Glutamatergic neuron (in vitro differentiated cells): ENCODE measurements at places on chromosomes 5 and 9. TPM values are rescaled to one million over a fixed set of nuclear protein-coding genes. Genes with fewer than 3 reads are reported as not detected.

GRCh38 chr5:79295029-79295428, 59.1 kb downstream of the JMY start:
- no peak for DNase-seq

DNA sequence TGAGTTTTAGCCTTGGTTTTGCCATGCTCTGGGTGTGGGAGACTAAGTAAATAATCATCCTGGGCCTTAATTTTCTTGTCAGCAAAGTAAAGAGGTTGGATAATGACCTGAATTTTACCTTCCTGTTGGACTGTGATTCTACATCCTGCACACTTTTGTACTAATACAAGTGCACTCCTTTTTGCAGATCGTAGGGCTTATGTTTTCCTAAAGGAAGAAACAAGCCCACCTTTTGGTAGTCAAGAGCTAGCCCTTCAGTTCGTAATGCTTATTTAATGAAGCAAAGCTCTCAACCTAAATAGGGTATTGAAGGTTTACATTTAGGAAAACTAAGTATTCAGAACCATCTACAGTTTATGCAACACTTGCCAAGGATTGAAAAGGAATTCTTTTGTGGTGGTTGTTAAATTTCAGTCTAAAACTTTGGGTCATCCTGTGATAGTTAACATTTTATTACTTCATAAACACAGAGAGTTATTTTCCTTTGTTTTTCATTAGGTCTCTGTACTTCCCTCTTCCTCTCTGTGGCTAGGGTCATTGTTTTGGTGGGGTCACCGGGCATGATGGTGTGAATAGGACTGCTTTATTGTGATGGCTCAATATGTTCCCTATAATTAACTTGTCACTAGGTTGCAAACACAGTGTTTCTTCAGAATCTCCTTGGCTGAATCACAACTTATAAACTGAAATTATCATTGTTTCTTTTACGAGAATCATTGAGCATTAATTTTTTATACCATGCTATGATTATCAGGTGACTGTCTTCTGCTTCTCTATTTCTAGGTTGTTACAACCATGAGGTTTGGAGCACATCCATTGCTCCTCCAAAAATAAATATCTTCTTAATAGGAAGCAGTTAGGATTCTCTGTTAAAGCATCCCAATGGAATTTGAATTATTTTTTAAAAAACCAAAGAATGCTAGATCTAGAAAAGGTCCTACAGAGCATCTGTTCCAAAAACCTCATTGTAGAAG, 28.5 kb downstream of the SPINK5 start:
- DNase-seq: no peak

DNA sequence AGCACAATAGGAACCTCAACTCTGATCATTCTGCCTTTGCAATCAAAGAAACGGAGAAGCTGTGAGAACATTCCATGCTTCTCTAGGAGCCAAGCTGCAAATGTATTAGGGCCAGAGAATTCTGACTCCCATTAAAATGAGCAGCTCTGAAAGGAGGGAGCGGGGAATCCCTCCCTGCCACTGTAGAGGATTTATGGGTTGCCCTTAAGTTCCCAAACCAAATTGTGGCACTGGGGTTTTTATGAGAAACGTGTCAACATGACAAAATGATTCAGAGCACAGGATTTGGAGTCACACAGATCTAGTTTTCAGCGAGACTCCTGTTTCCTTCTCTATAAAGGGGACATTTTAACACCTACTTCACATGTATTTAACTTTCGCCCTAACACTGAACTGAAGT, 1.8 kb downstream of the IL6ST start:
- no peak for DNase-seq

- no peak for DNase-seq
Measured at GRCh38 chr9:86546712-86547111, 192.5 kb upstream of the TUT7 start.

CMYA5 gene
- total RNA-seq: 0.74 TPM

ADAMTSL1 gene
- total RNA-seq: 0.91 TPM

DNA sequence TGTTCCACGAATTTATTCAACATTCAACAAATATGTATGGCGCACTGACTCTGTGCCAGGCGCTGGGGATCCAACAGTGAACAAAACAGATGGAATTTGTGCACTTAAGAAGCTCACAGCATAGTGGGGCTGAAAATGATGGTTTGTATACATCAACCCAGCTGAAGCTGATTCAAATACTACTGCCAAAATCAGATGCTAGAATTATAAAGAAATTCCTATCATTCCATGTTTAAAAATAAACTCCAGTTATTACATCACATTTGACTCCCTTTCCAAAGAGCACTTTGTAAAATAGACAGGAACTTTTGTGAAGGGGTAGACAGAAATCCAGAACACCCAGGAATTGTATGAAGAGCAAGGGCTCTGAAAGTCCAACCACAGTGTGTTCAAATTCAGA, 54.1 kb downstream of the ZNF608 start:
- DNase-seq: no peak

- DNase-seq: no peak
Measured at GRCh38 chr5:130115686-130116085, 211.4 kb downstream of the CHSY3 start.

- no peak for DNase-seq
Measured at GRCh38 chr9:10793306-10793705, 180.5 kb upstream of the PTPRD start.

GRCh38 chr5:146565764-146566367, 49.9 kb upstream of the GPR151 start:
- DNase-seq: peak; percentile 54

DNA sequence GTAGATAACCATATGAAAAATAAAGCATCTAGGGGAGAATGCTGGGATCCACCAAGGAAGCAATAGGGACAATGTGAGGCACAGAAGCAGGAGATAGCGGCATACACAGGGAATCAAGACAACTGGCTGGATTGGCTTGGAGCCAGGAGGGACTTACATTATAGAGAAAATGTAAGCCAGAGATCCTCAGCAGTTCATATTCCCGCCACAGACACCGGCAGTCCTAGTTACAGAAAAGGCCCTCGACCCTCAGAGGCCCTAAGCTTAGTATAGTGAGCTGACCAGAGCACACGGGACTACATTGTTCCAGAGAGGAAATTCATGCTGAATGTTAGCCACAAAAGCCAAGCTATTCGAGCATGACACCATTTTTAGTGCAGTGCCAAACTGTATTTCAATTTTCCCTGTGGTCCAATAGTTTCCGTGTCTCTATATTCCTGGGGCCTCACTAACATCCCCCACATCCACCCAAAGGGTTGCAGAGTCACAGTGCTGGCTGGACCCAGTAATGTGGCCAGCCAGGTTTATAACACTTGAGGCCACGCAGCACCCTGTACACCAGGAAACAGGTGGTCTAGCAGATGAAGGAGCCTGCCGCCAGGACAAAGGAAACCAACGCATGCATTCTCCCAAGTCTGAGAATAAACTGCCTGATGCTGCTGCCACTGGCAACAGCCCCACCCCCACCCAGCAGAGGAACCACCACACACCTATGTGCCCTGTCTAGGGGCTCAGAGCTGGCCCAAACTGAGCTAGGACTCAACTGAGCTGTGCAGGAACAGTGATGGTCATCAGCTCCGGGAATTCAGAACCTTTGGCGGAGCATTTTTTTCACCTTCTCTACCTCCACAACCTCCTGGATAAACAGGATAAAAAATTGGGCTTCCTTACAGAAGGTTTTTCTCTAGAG, 693.2 kb upstream of the CHD1 start:
- no peak for DNase-seq

DNA sequence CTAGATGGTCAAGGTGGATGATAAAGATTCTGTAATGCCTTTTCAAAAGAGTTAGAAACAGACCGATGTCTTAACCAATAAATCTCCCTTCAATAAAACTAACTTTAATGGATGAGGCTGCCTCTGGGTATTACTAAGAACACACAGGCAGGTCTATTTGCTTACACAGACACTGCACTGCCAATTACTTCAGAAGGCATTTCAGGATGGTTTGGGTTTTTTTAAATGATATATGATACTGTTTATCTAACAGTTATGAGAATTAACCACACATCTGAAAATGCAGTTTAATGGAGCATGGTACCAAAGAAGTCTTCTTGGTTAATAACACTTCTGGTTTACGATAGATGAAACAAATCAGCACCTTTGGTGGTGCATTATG, 367.9 kb upstream of the GRAMD2B start:
- DNase-seq: no peak

OR1N2 gene
- total RNA-seq: not detected

LCN12 gene
- 2.9 TPM for total RNA-seq

GRCh38 chr5:116492016-116492623, 82.5 kb downstream of the SEMA6A start:
- no peak for DNase-seq

DNA sequence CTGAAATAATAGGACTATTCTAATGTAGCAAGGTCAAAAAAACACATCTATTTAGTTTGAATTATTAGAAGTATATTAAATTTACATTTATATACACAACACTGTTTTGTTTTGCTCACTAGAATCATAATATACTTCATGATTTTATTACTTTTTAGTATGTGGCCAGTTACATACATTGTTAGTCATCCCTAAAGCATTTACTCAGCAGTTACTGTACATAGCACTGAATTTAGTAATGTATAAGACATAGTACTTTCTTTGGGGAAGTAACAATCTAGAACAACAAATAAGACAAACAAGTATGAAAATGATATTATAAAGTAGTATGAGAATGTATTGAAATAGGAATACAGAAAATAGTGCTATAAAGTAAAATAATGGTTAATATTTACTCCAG, 28.2 kb downstream of the ERCC8 start:
- DNase-seq: no peak

DNA sequence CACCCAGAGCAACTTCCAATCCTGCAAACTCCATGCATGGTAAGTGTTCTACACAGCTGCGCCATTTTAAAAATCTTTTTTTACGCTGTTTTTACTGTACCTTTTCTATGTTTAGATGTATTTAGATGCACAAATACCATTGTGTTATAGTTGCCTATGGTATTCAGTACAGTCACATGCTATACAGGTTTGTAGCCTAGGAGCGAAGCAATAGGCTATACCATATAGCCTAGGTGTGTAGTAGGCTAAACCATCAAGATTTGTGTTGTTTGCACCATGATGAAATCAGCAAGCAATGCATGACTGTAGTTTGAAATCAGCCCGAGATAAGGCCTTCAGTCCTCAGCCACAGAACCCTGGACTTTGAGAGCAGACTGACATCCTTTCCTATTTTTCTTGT, 101.2 kb downstream of the LIX1 start:
- DNase-seq: no peak

SLC22A4 gene
- total RNA-seq: 0.37 TPM

NEUROG1 gene
- total RNA-seq: 222 TPM

PDLIM4 gene
- 81.6 TPM for total RNA-seq

GRCh38 chr5:149550594-149551226, 529 bp downstream of the CSNK1A1 start:
- DNase-seq: no peak

CBY3 gene
- total RNA-seq: not detected

GRCh38 chr5:41808294-41808693, 61.9 kb downstream of the OXCT1 start:
- DNase-seq: no peak

PFN3 gene
- not detected for total RNA-seq

GFI1B gene
- not detected for total RNA-seq

GRCh38 chr9:134753191-134753590, 111.6 kb downstream of the COL5A1 start:
- DNase-seq: no peak

GRCh38 chr9:87086221-87086818, 139.0 kb upstream of the GAS1 start:
- no peak for DNase-seq

- no peak for DNase-seq
Measured at GRCh38 chr5:141649056-141649688, 2.0 kb downstream of the FCHSD1 start.

GRCh38 chr9:69471433-69471832, 146.4 kb downstream of the ENTREP1 start:
- DNase-seq: no peak

GRCh38 chr9:136856541-136857141, 4.5 kb downstream of the MAMDC4 start:
- peak; percentile 14 for DNase-seq

DNA sequence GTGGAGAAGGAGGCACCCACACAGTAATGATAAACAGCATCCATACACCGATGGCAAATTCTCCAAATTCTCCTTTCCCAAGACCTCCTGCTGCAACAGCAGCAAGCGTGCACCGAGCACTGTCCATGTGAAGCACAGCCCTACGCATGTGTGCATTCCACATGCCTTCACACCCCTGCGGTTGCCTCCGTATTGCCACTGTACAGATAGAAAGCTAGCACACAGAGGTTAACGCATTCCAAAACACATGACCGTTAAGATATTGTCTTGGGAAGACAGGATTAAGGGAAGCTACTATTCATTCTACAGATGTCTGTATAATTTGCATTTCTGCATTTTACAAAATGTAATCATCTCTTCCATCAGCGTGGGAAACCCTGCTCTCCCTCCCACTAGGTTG, 6.6 kb downstream of the FLT4 start:
- no peak for DNase-seq

- no peak for DNase-seq
Measured at GRCh38 chr5:95281226-95281625, 3.7 kb downstream of the MCTP1 start.

DNA sequence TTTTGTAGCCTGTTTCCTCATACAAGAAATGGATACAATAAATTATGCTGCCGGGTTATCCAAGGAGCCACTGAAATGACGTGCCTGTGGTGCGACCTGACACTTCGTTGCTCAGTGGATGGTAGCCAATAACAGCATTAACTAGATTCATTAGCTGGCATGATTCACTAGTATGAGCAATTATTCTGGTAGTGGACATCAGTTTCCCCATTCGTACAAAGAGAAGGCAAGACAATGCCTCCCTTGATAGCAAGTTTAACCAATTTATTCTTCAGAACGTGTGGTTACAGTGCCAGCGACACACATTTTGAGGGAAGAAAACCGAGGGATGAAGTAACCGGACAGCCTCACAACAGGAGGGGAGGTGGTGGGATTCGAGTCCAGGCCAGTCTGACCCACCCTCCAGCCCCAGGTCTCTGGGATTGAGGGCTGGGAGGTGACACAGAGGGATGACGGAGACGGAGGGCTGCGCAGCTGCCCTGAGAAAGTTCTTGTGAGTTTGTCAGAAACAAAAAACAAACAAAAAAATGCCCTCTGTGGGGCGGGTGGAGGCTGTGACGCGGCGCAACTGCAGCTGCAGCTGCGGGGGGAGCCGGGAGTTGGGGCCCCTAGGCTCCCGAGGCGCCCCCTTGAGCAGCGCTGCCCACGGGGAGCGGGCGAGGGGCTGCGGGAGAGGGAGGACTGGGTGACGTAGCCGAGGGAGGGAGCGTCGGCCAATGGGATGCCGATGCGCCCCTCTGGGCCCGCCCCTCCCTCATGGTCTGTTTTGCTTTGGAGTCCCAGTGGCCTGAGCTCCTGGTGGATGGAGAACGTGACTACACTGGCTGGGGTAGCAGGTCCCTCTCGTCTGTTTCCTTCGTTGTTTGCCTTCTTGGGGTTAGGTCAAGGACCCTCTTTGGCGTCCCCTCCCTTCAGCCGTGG, 10.9 kb downstream of the LHX2 start:
- peak; percentile 68 for DNase-seq

FREM1 gene
- 1.7 TPM for total RNA-seq

HCN1 gene
- 0.56 TPM for total RNA-seq
